ENCODE measurements at places on chromosomes 5 and 9. TPM values are rescaled to one million over a fixed set of nuclear protein-coding genes. Genes with fewer than 3 reads are reported as not detected.

DNA sequence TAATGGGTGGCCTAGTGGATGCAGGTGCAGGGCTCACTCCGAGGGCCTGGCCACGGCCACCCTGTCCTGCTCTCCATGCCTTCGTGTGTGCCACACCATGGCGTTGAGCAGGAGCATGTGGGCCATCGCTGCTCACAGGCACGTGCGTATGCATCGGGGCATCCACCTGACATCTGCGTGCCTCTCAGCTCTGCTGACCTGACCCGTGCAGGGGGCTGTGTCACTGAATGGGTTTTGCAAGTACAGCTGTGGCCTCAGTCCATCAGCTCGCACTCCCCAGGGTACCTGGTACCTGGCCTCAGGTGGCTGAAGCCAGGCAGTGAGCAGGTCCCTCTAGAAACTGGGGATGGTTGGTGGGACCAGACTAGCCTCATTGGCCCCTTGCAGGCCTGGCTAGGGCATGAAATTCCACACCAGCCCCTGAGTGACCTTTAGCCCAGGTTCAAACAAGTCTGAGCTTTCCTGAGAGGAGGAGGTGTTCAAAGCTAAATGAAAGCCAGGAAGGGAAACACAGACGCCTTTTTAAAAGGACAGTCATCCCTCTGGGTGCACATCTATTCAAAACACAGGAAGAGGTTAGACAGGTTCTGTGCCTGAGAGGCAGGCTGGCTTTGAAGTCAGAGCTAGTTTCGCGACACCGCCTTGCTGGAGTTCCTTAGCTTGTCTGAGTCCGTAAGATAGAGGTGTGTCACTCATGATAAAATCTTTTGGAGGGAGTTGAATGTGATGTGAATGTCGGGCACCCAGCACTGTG, 74.0 kb downstream of the MACROH2A1 start:
- no peak overlapping the region for H3K4me3 ChIP-seq
- H3K27me3 ChIP-seq, result no peaks in the 10 kb centered on the region
- DNase-seq, result peak; percentile 35
- H3K27ac ChIP-seq, result no peak overlapping the region
- H3K4me1 ChIP-seq, result peaks cover 8% of the 10 kb centered on the region

GRCh38 chr5:68086857-68087256, 128.7 kb upstream of the PIK3R1 start:
- no peak for DNase-seq
- no peak overlapping the region for H3K4me3 ChIP-seq
- H3K27ac ChIP-seq, result no peak overlapping the region
- no peaks in the 10 kb centered on the region for H3K4me1 ChIP-seq
- no peaks in the 10 kb centered on the region for H3K36me3 ChIP-seq
- no peaks in the 10 kb centered on the region for H3K27me3 ChIP-seq

GRCh38 chr9:23321049-23321448, 505.0 kb downstream of the ELAVL2 start:
- H3K27ac ChIP-seq, result no peak overlapping the region
- no peaks in the 10 kb centered on the region for H3K27me3 ChIP-seq
- H3K36me3 ChIP-seq, result no peaks in the 10 kb centered on the region
- H3K4me3 ChIP-seq, result no peak overlapping the region
- DNase-seq, result no peak

- H3K4me3 ChIP-seq, result no peak overlapping the region
- no peak for DNase-seq
- H3K27me3 ChIP-seq, result no peaks in the 10 kb centered on the region
- no peaks in the 10 kb centered on the region for H3K36me3 ChIP-seq
Observed at GRCh38 chr9:18863791-18864190, 169.2 kb downstream of the SAXO1 start.

DNA sequence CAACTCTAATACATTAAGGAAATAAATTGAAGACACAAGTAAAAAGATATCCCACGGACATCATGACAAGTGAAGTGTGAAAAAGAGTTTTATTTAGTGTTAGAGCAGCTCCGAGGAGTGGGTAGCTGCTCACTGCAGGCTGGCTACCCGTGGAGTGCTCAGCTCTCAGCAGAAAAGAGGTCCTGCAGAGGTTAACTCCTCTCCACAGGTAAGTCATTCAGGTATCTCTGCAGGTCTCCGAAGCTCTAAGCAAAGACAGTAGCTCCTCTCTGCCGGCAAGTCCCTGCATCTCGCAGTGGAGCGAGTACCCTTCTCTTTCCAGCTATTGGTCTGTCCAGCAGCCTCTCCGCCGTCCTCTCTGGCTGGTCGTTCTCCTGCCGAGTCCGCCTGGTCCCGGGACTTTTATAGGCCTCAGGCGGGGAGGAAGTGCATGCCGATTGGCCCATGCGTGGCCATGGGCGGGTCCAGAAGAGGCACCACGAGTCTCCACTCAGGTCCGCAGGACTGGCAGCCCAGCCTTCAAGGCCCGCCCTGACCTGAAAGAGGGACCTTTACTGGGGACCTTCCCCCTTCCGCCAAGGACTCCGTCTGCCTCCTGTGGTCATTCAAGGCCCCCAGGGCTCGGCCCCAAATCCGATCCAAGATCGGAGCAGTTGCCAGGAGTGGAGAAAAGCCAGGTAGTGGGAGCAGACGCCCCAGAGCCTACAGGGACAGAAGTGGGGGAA, 29.9 kb downstream of the BTNL9 start:
- no peak for DNase-seq
- H3K27ac ChIP-seq, result no peak overlapping the region
- no peaks in the 10 kb centered on the region for H3K4me1 ChIP-seq
- H3K4me3 ChIP-seq, result no peak overlapping the region
- H3K27me3 ChIP-seq, result peaks cover 46% of the 10 kb centered on the region

DNA sequence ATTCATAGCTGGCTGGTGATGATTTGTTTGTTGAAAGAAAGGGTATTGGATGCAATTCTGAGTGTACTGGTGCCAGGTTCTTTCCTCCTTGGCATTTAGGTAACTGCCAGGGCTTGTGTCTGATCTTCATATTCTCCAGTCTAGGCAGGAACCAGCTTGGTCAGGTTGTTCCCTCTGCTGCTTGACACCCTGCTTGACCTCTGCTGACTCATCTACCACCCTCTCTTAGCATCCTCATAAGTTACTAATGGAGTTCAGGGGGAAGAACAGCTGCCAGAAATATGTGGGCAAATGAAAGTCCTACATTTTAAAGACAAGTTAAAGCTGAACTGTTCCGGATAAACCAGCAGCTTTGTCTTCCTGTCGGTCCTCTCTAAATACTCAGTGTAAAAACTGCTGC, 116.1 kb upstream of the TNC start:
- no peak for DNase-seq
- peaks cover 18% of the 10 kb centered on the region for H3K27me3 ChIP-seq
- no peaks in the 10 kb centered on the region for H3K4me1 ChIP-seq
- H3K27ac ChIP-seq, result no peak overlapping the region
- no peaks in the 10 kb centered on the region for H3K36me3 ChIP-seq
- no peak overlapping the region for H3K4me3 ChIP-seq

DNA sequence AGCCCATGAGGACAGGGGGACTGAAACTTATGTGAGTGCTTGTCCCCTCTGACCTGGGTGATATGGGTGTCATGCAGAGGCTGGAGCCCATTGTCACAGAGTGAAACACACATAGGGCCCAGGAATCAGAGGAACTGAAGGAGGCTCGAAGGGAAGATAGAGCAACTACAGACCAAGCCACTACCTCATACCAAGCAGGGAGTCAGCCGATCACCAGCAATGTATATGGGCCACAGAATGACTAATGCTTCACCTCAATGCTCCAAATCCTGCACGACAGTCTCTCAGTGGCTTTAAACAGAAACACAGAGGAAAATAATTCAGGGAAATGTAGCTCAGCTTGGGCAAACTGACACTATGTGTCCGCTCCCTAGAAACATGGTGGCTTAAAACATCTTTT, 8.9 kb upstream of the FBXW11 start:
- no peaks in the 10 kb centered on the region for H3K27me3 ChIP-seq
- H3K4me3 ChIP-seq, result no peak overlapping the region
- H3K4me1 ChIP-seq, result peaks cover 4% of the 10 kb centered on the region
- H3K27ac ChIP-seq, result no peak overlapping the region
- no peak for DNase-seq

DNA sequence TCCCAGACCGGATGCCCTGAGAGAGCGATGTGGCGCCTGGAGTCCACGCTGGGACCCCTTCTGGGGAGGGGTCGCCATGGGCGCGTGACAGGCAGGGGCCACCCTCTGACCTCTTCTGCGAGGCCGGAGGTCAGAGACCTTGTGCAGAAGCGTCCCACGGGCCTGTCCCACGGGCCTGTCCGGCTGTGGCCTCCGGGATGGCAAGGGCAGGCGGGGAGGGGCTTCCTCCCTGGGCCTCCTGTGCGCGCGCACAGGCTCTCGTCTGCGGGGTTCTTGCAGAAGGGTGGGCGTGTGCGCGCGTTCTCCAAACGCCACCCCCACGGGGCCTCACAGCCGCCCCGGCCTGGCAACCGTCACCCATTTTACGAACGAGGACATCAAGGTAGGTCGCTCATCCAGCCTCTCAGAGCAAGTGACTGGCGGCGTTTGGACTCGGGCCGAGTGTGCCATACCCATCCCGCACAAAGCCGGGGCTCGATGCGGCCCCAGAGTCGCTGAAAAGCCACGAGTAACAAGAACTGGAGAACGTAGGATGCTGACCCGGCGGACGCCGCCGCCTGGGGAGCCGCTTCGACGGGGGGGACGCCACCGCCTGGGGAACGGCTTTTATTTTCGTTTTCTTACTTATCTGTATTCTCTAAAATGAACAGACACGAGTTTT, 897 bp downstream of the AHRR start:
- DNase-seq, result peak; percentile 66
- H3K27ac ChIP-seq, result peak overlapping the region; percentile 61
- peaks cover 35% of the 10 kb centered on the region for H3K27me3 ChIP-seq
- H3K4me1 ChIP-seq, result peaks cover 21% of the 10 kb centered on the region
- peak overlapping the region; percentile 73 for H3K4me3 ChIP-seq

GRCh38 chr5:1732945-1733344, 66.7 kb downstream of the MRPL36 start:
- H3K4me3 ChIP-seq, result no peak overlapping the region
- H3K27ac ChIP-seq, result no peak overlapping the region
- H3K4me1 ChIP-seq, result no peaks in the 10 kb centered on the region
- no peak for DNase-seq
- no peaks in the 10 kb centered on the region for H3K36me3 ChIP-seq

- no peak overlapping the region for H3K4me3 ChIP-seq
- H3K27me3 ChIP-seq, result no peaks in the 10 kb centered on the region
- no peaks in the 10 kb centered on the region for H3K4me1 ChIP-seq
Observed at GRCh38 chr5:155587458-155587857, 573.9 kb downstream of the KIF4B start.

DNA sequence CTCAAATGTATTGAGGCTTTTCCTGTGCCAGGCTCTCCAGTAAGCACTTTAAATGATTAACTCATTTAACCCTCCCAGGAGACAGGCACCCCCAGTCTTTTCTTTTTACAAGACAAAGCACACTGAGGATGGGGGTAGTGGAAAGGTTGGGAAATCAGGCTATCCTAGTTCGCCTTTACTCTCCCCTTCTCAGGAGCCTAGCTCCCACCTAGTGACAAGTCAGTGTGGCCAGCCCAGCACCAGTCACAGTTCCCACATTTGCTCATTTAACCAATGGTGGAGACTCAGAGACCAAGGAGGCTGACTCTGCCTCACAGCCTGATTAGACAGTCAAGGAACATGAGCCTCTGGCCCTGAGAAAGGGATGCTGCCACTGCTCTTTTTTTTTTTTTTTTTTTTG, 3.5 kb downstream of the ALDH7A1 start:
- no peak overlapping the region for H3K4me3 ChIP-seq
- DNase-seq, result no peak
- no peaks in the 10 kb centered on the region for H3K36me3 ChIP-seq
- H3K27ac ChIP-seq, result no peak overlapping the region

DNA sequence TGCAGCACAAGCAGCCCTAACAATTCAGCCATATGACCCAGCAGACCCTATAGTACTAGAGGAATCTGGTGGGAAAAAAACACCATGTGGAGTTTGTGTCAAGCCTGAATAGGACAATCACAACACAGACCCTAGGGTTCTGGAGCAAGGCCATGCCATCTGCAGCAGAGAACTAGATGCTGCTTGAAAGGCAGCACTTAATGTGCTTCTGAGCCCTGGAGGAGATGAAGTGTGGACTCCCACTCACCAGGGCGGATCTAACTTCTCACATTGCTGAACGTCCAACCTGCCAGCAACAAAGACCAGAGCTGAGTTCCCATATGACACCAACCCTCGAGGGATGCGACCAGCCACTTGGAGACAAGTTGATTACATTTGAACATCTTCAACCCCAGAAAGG, 43.2 kb downstream of the GABBR2 start:
- no peak for DNase-seq
- no peak overlapping the region for H3K27ac ChIP-seq
- no peak overlapping the region for H3K4me3 ChIP-seq
- H3K27me3 ChIP-seq, result peaks cover 10% of the 10 kb centered on the region
- no peaks in the 10 kb centered on the region for H3K4me1 ChIP-seq

DNA sequence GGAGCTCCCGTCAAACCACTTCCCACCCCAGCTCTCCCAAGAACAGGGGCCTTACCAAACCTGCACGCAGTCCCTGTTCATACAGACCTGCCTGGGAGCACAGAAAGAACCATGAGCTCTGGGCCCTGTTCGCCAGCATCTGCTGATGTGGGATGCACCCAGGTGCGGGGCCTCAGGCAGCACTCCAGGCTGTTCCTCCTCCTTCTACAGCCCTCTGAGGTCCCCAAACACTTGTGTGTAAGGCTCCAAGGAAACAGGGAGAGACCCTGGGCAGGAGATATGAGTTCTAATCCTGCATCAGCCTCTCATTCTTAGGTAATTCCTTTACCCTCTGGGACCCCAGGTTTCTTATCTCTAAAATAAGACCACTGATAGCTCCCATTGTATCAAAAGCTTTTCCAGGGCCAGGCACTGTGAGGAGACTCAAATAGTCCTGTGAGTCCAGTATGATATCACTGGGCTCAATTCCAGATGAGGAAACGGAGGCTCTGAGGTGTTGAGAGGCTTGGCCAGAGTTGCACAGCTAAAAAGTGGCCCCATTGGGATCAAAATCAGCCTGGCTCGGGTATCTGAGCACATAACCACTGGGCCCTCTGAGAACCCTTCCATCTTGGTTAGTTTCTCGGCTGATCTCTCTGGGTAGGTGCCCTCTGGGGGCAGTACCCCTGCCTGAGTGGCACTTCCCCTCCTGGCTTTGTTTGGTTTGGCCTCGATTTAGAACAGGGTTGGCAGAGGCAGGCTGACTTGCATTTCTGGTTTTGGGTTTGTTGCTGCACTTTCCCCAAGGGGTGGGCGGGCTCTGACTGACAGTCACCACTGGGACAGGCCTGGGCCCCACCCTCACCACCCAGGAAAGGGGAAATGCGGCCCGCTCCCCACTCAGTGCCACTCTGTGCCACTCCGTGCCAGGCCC, 116.8 kb downstream of the RGS3 start:
- H3K27me3 ChIP-seq, result no peaks in the 10 kb centered on the region
- H3K4me3 ChIP-seq, result peak overlapping the region; percentile 85
- peak overlapping the region; percentile 95 for H3K27ac ChIP-seq
- peaks cover 41% of the 10 kb centered on the region for H3K36me3 ChIP-seq
- peak; percentile 86 for DNase-seq

- no peak overlapping the region for H3K4me3 ChIP-seq
- DNase-seq, result no peak
- no peak overlapping the region for H3K27ac ChIP-seq
- no peaks in the 10 kb centered on the region for H3K36me3 ChIP-seq
- H3K27me3 ChIP-seq, result peaks cover 2% of the 10 kb centered on the region
Observed at GRCh38 chr5:35470866-35471265, 146.8 kb upstream of the SPEF2 start.

The CDC25C gene
- total RNA-seq, result 14.6 TPM

The ERP44 gene
- total RNA-seq, result 10.2 TPM

The PCDHGB3 gene
- total RNA-seq, result 0.16 TPM

The PDZD2 gene
- total RNA-seq, result not detected

The HEMGN gene
- 1.4 TPM for total RNA-seq

The SLC6A19 gene
- total RNA-seq, result not detected

The SMIM33 gene
- total RNA-seq, result 0.16 TPM

The DOCK2 gene
- 180 TPM for total RNA-seq

The IFNW1 gene
- total RNA-seq, result not detected

The SOX30 gene
- total RNA-seq, result 0.11 TPM
